ENCODE measurements at places on chromosomes 12 and 14.

DNA sequence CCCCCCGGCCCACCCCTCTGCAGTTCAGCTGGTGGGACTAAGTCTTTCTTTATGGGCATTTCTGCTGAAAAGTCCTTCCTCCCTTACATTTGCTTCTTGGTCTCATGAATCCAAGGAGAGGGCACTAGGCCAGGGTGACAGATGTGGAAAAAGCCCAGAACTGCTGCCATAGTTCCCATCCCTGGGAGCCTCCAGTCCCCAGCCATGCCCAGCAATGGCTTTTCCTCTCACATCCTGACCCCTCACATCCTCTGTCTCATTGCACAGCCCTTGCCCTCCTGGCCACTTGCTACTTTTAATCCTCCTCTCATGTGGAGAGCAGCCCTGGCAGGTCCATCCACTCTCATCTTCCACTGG lies 122.5 kb downstream of the ZFP36L1 start:
- H3K4me3 ChIP-seq = no peak overlapping the region
- peaks cover 23% of the 10 kb centered on the region for H3K4me1 ChIP-seq
- H3K27ac ChIP-seq = no peak overlapping the region
- no peak for DNase-seq
- no peaks in the 10 kb centered on the region for H3K27me3 ChIP-seq

DNA sequence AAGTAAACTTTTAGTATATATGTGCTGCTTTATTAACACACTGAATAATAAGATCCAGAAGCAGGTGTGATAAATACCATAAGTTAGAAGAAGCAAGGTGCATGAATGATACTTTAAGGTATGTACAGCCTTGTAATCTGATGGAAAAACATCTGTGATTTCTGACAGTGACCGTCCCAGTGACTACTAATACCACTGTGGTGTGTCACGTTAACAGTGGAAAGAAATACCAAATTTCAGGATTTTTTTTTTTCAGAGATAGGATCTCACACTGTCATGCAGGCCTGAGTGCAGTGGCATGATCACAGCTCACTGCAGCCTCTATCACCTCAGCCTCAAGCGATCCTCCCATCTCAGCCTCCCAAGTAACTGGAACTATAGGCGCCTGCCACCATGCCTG lies 21.5 kb downstream of the SDS start:
- no peak overlapping the region for H3K27ac ChIP-seq
- no peaks in the 10 kb centered on the region for H3K4me1 ChIP-seq
- no peaks in the 10 kb centered on the region for H3K27me3 ChIP-seq
- peaks cover 29% of the 10 kb centered on the region for H3K36me3 ChIP-seq
- H3K4me3 ChIP-seq = no peak overlapping the region

GRCh38 chr14:68076451-68076850 lies 256.9 kb downstream of the RAD51B start:
- H3K36me3 ChIP-seq = no peaks in the 10 kb centered on the region
- DNase-seq = no peak
- H3K4me3 ChIP-seq = no peak overlapping the region
- no peak overlapping the region for H3K27ac ChIP-seq
- no peaks in the 10 kb centered on the region for H3K27me3 ChIP-seq

- no peak overlapping the region for H3K27ac ChIP-seq
- no peaks in the 10 kb centered on the region for H3K36me3 ChIP-seq
- no peak for DNase-seq
- no peaks in the 10 kb centered on the region for H3K4me1 ChIP-seq
These were observed 8.5 kb downstream of the IRAK3 start for GRCh38 chr12:66197495-66197921.

DNA sequence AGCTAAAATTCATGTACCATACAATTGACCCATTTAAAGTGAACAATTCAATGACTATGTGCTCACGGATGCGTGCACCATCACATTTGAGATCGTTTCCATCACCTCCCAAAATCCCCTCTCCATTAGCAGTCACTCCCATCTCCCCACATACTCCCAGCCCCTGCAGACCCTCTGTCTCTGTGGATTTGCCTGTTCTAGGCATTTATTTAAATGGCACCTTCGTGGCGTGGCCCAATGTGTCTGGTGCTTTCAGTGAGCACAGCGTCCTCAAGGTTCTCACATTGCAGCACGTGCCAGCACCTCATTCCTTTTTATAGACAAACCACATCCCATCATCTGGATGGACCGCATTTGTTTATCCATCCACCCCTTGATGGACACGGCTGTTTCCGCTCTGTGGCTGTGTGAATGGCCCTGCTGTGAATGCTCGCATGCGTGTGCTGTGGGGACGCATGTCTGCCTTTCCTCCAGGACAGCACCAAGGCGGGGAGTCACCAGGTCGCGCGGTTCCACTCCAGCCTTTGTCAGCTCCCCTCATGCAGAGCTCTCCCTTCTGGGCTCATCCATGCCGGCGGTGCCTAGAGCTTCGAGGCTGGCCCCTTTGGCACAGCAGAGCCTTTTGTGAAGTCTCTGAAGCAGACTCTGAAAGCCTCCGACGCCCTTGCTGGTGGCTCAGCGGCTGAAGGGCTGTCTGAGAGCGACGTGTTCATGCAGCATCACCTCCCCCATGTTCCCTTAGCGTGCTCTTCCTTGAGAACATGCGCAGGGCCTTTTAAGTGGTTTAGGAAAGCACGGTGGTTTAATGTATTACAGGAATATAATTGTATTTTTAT lies 184.4 kb downstream of the KIF26A start:
- DNase-seq = no peak
- H3K36me3 ChIP-seq = no peaks in the 10 kb centered on the region
- H3K4me1 ChIP-seq = no peaks in the 10 kb centered on the region

- no peak overlapping the region for H3K4me3 ChIP-seq
- no peaks in the 10 kb centered on the region for H3K27me3 ChIP-seq
- DNase-seq = no peak
- no peaks in the 10 kb centered on the region for H3K36me3 ChIP-seq
- no peak overlapping the region for H3K27ac ChIP-seq
These were observed 149.5 kb downstream of the IPO8 start for GRCh38 chr12:30546121-30546520.

DNA sequence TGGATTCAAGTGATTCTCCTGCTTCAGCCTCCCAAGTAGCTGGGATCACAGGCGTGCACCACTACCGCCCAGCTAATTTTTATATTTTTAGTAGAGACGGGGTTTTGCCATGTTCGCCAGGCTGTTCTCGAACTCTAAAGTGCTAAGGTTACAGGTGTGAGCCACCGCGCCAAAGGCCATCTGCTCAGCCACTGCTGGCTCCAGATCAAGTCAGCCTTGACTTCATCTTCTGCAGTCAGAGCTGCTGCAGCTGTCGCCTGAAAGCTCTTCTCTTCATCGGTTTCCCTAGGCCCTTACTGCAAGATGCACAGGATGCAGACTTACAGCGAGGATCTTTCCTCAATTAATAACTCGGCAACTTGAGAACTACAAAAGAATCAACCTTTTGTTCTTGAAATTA lies 66.8 kb downstream of the CLIP1 start:
- DNase-seq = no peak
- H3K27ac ChIP-seq = no peak overlapping the region
- H3K4me3 ChIP-seq = no peak overlapping the region
- H3K36me3 ChIP-seq = peaks cover 43% of the 10 kb centered on the region
- no peaks in the 10 kb centered on the region for H3K4me1 ChIP-seq

GRCh38 chr12:95395696-95396095 lies 78.3 kb upstream of the METAP2 start:
- H3K27ac ChIP-seq = no peak overlapping the region
- peaks cover 11% of the 10 kb centered on the region for H3K27me3 ChIP-seq
- no peaks in the 10 kb centered on the region for H3K36me3 ChIP-seq
- no peaks in the 10 kb centered on the region for H3K4me1 ChIP-seq
- no peak for DNase-seq
- no peak overlapping the region for H3K4me3 ChIP-seq

DNA sequence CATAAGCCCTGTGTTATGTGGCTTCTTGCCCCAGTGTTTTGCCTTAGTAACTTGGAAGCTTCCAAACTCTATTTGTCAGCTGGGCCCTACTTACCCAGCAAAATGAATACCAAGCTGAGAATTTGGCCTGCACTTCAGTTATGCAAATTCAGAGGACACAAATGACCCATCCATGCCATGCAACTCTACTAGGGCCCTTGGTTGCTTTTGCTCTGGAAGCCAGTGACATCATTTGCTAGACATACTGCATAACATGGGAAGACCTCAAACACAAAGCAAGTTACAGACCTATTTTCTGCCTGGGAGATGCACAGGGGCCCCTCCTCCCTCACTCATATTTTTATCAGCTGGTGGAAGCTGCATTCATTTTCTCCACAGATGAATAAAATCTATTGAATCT lies 90.2 kb upstream of the PPM1H start:
- no peaks in the 10 kb centered on the region for H3K27me3 ChIP-seq
- H3K27ac ChIP-seq = no peak overlapping the region
- no peak for DNase-seq
- no peaks in the 10 kb centered on the region for H3K36me3 ChIP-seq
- no peaks in the 10 kb centered on the region for H3K4me1 ChIP-seq
- no peak overlapping the region for H3K4me3 ChIP-seq

DNA sequence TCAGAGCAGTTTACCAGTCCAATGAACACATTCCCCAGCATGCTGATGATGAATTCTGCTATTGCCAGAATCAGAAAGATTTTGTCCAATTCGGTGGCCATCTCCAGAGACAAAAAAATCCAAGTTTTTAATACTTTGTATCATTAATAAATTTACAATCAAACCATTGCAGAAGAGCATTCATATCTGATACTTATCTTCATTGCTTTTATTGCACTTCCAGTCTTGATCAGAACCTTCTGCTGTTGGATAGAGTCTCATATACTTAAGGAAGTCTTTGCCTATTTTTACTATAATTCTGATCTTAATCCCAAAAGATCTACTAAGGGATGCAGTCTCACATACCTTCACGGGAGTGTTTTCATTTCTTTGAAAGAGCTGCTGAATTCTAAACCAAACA lies at the start of gene TAS2R42:
Gene TAS2R42 (minus strand): TSS at position 101 of the 400 bp plus-strand sequence. CDS start 0 bp downstream, at position 101.
- no peaks in the 10 kb centered on the region for H3K36me3 ChIP-seq
- H3K4me1 ChIP-seq = no peaks in the 10 kb centered on the region
- no peak within 1 kb of the TSS for H3K4me3 ChIP-seq

DNA sequence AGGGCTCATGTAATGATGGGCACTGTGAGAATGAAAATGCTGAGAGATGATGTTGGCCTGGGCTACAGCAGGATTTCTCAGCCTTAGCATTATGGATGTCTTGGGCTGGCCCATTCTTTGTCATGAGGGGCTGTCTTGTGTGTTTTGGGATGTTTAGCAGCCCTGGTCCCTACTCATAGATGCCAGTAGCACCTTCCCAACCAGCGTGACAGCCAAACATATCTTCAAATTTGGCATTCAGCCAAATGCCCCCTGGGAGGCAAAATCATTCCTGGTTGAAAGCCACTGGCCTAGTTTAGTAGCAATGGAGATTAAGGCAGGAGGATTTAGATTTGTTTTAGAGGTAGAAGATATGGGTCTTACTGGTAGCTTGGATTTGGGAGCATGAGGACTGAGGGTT lies 26.6 kb downstream of the UBE3B start:
- no peaks in the 10 kb centered on the region for H3K27me3 ChIP-seq
- no peak overlapping the region for H3K4me3 ChIP-seq
- H3K4me1 ChIP-seq = no peaks in the 10 kb centered on the region
- no peak for DNase-seq

DNA sequence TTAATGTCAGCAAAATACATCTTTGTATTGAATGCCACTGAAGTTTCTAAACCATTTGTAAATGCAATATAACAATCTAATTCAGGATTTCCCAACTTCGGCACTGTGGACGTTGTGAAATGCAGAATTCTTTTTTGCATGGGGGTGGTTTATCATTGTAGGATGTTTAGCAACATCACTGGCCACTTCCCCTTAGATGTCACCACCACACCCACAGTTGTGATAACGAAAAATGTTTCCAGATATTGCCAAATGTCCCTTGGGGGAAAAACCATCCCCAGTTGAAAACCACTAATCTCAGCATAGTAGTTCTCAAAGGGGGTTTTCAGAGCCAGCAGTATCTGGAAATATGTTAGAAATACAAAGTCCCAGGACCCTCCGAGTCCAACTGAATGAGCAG lies 203.3 kb downstream of the NAV3 start:
- H3K4me3 ChIP-seq = no peak overlapping the region
- no peak overlapping the region for H3K27ac ChIP-seq
- no peak for DNase-seq

DNA sequence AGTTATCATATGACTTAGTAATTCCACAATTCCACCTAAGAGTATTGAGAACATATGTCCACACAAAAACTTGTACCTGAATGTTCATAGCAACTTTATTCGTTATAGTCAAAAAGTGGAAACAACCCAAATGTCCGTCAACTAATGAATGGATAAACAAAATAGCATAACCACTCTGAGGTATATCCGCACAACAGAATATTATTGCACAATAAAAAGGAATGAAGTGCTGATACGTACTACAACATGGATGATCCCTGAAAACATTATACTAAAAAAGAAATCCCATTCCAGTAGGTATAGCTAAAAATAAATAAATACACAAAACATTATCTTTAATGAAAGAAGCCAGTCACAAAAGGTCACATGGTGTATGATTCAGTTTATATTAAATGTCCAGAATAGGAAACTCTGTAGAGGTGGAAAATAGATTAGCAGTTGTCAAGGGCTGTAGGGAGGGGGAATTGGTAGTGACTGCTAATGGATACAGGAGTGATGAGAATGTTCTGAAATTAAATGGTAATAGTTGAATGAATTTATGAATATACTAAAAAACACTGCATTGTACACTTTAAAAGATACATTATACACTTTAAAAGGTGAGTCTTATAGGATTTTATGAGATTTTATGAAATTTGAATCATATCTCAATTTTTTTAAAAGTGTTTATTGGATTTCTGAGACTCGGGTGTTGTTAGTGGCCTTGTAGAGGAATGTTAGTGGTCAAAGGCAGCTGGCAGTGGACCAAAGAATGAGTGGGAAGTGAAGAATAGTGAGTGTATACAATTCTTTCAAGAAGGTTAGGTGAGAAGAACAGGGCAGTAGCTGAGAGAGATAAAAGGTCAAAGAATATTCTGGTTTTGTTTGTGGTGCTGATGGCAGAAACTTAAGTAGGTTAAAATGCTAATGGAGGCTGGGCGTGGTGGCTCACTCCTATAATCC lies 36.3 kb upstream of the BAZ1A start:
- H3K4me3 ChIP-seq = no peak overlapping the region
- H3K4me1 ChIP-seq = no peaks in the 10 kb centered on the region
- DNase-seq = no peak
- H3K27me3 ChIP-seq = no peaks in the 10 kb centered on the region
- no peak overlapping the region for H3K27ac ChIP-seq
